Activated naive CD8-positive, alpha-beta T cell treated with anti-CD3 and anti-CD28 coated beads, Interleukin-2, amount 50 U/mL, for 16 hours (primary cell): ENCODE measurements at places on chromosomes 4 and X.

- DNase-seq, result no peak
Measured at GRCh38 chrX:103628386-103629317, at the start of gene TCEAL1. Gene TCEAL1 (plus strand): TSS chrX:103628975. CDS start chrX:103629917, 942 bp downstream.

- DNase-seq, result no peak
Measured at GRCh38 chrX:153515435-153515834, 2.0 kb upstream of the ATP2B3 start.

DNA sequence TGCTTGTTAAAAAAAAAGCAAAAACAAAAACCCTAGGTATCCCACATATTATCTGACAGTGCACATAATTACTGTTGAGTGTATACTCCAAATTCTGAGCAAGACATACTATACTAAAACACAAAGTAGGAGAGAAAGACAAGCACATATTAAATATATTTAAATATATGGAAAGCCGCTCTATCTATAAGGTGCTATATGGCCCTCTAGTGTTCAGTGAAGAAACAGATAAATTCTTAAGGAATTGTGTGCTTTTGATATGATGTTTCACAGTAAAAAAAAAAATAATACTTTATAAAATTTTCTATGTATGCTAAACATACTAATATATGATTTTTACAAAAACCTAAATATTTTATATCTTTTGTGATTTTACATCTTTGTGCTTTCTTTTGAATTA lies 137.8 kb downstream of the FBXW7 start:
- DNase-seq, result no peak

DNA sequence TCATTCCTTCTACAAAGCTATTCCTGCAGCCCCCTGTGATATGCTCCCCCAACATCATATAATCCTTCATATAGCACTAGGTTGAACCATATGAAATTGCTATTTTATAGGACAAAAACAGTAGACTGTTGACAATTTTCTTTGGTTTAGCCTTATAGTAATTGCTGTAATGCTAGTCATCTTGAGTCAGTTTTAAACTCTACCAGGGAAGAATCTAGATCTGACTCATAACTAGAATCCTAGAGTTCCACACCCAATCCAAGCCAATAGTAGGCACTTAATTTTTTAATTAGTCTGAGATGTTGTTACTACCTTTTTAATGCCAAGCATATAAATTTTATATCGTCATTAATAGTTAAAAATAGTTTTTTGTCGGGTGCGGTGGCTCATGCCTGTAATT lies 136.8 kb downstream of the CHRNA9 start:
- DNase-seq, result no peak

- DNase-seq, result no peak
Measured at GRCh38 chr4:81743731-81744435, 272.2 kb upstream of the RASGEF1B start.

GRCh38 chr4:124945422-124945821 lies 232.9 kb upstream of the ANKRD50 start:
- no peak for DNase-seq

GRCh38 chrX:110408949-110409588 lies 50.4 kb downstream of the RTL9 start:
- DNase-seq, result no peak

DNA sequence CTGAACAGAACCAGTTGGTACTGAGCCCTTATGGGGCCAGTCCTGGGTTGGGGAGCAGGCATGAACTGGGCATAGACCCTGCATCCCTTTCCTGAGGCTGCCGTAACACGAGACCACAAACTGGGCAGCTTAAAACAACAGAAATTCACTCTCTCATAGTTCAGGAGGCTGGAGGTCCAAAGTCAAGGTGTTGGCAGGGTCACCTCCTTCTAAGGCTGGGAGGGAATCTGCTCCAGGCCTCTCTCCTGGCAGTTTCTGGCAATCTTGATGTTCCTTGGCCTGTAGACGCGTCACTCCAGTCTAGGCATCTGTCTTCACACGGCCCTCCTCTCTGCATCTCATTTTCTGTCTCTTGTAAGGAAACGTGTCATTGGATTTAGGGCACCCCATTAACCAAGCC lies 19.8 kb upstream of the SORCS2 start:
- no peak for DNase-seq

- DNase-seq, result no peak
Measured at GRCh38 chr4:157564218-157564617, 343.7 kb downstream of the GRIA2 start.

GRCh38 chr4:127140306-127140705 lies 492.5 kb upstream of the INTU start:
- DNase-seq, result no peak

DNA sequence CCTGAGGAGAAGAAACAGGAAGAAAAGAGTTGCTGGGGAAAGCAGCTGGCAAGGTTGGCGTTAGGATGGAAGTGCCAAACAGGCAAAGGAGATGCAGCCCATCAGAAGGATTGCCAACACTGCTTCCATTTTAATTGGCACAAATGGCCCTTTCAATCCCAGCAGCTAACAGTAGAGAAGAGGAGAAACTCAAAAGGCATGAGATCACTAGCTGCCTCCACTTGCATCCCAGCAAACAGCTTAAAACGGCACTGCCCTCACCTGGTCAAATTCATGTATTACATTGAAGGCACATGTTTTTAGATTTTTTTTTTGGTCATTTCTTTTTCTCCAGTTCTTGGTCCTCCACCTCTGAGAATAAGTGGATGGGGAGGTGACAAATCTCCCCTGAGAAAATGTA lies 14.9 kb upstream of the LOC101059915 start:
- peak; percentile 8 for DNase-seq

GRCh38 chrX:136097871-136098805 lies 49.2 kb upstream of the FHL1 start:
- DNase-seq, result no peak

GRCh38 chr4:1987721-1988326 lies 20.9 kb downstream of the NELFA start:
- no peak for DNase-seq

GRCh38 chr4:113574636-113575103 lies 186.9 kb downstream of the CAMK2D start:
- DNase-seq, result no peak

GRCh38 chrX:39157796-39158195 lies 356.5 kb downstream of the MID1IP1 start:
- DNase-seq, result no peak

GRCh38 chr4:169163495-169163894 lies 107.3 kb downstream of the SH3RF1 start:
- no peak for DNase-seq

GRCh38 chrX:155086961-155087735 lies 15.8 kb downstream of the BRCC3 start:
- no peak for DNase-seq

- DNase-seq, result no peak
Measured at GRCh38 chr4:183223053-183223452, 97.0 kb downstream of the CLDN22 start.

GRCh38 chr4:169158046-169158445 lies 112.7 kb downstream of the SH3RF1 start:
- no peak for DNase-seq

- DNase-seq, result no peak
Measured at GRCh38 chrX:107420571-107420970, 28.9 kb upstream of the FRMPD3 start.

DNA sequence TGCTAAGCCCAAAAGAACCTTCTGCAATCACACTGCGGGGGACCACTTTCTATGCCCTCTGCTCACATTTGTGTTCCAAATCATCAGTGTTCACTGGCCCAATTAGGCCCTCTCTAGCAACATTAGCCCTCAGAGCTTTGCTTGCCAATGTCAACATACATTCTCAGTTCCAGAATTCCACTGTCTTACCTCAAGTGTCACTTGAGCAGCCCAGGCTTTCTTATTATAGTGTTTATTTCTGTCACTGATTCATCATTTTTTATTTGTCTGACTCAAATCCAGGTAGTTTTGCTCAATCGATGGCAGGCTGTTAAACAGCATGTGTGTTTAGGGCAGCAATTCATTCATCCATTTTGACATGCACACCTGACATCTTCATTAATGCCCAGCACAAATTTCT lies 291.2 kb downstream of the TEX13A start:
- no peak for DNase-seq

GRCh38 chr4:109877400-109877799 lies 29.5 kb downstream of the LRIT3 start:
- DNase-seq, result no peak

DNA sequence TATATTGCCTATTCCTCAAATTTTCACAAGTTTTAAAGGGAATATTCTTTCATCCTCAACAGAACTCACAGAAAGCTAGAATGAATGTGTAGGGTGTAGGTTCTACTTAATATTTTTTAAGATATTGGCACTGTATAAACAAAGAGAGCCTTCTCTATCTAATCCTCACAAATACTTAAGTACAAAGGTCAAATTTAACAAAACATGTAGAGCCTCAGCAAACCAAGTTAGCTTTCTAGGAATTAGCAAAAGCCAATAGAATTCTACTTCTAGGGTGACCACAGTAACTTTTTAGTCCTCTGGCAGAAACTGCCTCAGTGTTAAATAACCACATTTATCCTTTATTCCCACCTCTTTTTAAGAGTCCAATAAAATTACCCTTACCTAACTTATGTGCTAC lies 19.3 kb downstream of the DHX15 start:
- no peak for DNase-seq

DNA sequence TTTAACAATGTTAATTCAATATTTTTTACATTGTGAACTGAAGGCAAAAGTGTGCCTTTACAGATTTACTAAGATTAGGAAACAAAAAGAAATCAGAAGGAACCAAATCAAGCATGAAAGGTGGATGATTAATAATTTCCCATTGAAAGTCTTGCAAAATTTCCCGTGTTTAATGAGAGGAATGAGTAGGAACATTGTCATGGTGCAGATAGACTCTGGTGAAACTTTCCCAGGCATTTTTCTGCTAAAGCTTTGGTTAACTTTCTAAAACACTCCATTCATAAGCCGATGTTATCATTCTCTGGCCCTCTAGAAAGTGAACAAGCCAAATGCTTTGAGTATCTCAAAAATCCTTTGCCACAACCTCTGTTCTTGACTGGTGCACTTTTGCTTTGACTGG lies 1522.8 kb upstream of the PABPC4L start:
- DNase-seq, result no peak

DNA sequence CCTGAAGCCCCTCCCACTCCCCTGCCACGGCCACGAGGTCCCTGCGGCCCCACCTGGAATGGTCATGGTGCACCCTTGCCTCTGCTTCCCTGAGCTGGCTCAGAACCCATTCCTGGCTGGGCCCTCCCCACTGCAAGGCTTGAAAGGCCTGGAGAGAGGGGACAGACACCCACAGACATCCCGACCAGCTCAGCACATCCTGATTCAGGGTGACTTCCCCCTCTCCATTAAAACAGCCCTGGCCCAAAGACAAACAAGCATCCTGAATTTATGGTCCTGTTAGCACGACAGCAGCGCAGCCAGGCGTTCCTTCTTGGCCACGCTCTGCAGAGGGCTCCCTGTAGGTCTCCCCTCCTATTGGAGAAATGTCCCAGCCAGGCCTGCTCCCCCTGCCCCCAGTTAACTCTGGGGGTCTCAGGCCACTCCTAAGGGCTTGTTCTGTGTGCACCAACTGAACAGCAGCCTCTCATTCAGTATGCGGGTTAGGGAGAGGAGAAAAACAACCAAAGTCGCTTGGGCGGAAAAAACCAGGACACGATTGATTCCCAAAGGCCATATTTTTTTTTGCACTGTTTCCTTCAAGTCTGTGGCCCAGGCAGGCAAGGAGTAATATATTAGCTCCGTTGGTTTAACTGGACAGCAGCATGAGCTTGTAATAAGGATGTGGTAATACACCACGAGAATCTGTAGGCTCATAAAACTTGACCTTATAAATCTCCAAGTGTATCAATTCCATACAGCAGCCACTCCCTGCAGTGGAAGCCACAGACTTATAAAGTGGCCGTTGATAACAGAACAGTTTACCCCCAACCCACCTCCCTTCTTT lies 106.7 kb upstream of the MSX1 start:
- no peak for DNase-seq

DNA sequence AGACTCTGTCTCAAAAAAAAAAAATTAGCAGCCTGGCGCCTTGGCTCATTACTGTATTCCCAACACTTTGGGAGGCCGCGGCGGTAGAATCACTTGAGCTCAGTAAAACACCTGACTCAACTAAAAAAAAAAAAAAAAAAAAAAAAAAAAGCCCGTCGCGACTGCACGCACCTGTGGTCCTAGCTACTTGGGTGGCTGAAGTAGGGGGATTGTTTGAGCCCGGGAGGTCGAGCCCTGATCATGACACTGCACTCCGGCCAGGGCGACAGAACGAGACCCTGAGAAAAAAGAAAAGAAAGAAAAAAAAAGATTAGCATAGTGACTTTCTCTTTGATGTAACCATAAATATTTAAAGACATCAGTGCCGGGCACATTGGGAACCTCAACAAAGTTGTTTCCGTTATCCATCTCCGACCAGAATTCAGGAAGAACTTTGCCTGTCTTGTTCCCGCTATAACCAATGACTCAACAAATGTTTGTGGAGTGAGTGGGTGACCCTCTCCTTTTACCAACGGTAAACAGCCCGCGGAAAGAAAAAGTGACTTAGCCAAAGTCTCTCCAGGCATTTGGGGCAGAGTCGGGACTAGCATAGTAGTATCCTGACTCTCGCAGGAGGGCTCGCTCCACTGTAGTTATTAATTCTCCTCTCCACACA lies 553 bp upstream of the MED28 start:
- no peak for DNase-seq

DNA sequence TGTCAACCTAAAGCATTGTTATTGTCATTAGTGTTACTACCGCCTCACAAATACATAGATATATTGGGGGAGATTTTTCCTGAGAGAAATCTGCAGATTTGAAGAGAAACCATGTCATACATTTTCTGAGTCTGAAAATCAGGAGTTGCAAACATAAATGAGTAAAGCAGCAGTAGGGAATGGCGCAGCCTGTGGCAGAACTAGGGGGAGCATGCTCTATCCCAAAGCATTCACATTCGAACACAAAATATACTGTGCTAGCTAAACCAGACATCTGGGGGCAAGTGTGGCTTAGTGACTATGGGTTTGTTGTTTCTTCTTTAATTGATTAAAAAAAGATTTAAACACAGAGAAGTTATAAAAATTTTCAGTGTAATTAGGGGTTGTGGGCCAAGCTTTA lies 83.2 kb downstream of the CPE start:
- no peak for DNase-seq

GRCh38 chr4:80215449-80216052 lies 18.2 kb downstream of the PRDM8 start:
- DNase-seq, result no peak

DNA sequence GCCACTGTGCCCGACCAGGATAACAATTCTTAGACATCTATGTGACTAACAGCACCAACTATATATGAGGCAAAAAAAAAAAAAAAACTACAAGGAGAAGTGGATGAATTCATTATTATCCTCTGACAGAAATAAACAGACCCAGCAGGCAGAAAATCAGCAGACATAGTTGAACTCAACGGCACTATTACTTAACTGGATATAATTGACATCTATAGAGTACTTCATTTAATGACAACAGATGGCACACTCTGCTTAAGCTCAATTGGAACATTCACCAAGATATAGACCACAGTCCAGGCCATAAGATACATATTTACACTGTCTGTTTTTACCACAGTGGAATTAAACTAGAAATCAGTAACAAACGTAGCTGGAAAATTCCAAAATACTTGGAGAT lies 13.3 kb downstream of the CLDN22 start:
- no peak for DNase-seq

DNA sequence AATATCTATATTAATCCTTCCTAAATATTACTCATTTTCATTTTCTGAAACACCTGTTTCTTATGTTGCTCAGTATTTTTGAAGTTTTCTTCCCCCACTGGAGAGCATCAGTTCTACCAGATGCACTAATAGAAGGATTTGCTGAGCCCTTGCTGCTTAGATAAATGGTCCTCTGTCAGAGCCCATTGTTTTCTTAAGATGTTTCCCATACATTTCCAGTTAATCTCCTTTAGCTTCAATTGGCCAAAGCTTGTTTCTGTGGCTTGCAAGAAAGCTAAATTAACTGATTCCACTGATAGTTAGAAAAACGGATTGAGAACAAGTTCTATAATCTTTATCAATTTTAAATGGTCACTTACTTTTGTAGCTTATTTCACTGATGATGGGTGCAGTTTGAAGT lies 1425.5 kb downstream of the PCDH18 start:
- no peak for DNase-seq
